RWPE1 (cell line): ENCODE measurements at places on chromosomes 3 and 15.

- DNase-seq, result no peak
Observed at GRCh38 chr3:72496051-72496670, 352.1 kb downstream of the SHQ1 start.

- DNase-seq, result no peak
Observed at GRCh38 chr15:67091980-67092677, 26.7 kb downstream of the SMAD3 start.

- no peak for DNase-seq
Observed at GRCh38 chr3:172150913-172151650, 111.7 kb downstream of the FNDC3B start.

DNA sequence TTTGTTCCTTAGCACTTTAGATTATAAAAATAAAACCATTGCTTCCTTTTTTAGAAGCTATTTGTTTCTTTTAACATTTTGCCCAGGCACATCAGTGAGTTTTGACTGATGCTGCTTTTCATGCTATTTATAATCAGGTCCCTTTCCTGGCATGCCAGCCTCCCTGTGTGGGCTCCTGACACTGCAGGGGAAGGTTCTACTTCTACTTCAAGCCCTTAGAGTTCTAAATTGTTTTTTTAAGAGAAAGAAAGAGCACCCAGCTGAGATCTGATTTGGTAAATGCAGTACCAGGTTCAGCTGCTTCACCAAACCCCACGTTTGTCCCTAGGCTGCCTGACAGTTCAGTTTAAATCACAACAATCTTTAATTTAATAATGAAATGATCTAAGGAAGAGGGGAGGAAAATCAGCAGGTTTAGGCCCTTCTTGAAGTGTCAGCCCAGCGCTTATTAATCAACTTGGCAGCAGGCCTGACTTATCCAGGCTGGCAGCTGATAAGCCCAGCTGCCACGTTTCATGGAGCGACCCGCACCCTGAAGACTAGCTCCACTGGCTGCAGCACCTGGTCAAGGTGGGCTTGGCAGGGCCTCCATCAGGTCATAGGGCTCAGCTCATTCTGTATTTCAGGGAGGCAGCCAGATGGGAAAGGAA, 29.0 kb downstream of the HGD start:
- no peak for DNase-seq

GRCh38 chr3:152671446-152672319, 163.2 kb upstream of the P2RY1 start:
- DNase-seq, result no peak

DNA sequence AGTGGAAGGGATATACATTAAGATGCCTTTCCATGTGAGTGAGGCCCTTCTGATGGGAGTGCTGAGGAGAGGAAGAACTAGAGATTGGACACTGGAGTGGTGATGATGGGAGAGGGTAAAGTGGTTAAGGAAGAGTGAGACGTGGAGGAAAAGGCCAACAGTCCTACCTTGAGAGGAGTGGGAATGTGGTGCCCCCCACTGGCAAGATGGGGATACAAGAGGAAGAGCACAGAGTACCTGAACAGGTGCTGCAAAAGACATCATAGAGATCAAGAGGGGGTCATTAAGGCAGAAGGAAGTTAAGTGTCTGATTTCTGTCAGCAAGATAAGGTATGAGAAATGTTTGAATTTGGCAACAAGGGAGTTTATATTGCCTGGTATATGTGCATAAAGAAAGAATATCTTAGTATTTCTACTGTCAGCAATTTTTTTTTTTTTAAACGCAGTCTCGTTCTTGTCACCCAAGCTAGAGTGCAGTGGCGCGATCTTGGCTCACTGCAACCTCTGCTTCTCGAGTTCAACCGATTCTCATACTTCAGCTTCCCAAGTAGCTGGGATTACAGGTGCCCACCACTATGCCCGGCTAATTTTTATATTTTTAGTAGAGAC, 34.0 kb downstream of the ARIH2 start:
- no peak for DNase-seq

DNA sequence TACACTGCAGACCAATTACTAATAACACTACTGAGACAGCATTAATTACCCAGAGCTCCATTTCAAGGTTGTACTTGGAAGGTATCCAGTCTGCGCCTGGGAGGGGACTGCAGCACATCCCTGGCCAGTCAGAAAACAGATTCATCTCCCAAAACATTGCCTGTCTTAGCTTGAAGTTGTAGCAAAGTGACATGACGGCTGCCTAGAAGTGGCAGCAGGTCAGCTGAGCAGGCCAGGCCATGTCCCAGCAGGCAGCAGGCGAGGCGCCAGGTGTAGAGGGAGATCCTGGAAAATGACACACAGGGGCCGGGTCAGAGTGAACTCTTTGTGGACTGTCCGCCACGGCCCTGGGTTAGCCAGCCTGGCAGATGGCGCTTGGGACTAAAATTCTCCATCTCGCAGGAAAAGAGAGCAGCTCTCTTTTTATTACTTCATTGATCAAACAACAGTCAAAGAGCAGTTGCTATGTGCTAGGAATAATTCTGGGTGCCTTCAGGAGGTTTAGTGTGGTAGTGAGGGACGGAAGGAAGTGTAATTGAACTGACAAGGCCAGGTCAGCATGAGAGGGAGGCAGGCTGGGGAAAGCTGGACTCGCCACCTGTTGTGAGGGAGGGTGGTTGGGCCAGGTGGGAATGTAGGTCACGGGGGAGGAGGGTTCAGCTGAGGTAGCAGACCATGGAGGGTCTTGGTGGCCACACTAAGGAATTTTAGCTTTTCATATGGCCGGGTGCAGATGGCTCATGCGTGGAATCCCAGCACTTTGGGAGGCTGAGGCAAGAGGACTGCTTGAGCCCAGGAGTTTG, 1.3 kb upstream of the MAP6D1 start:
- DNase-seq, result no peak

GRCh38 chr3:52319921-52320595, 3.9 kb downstream of the DNAH1 start:
- DNase-seq, result no peak

DNA sequence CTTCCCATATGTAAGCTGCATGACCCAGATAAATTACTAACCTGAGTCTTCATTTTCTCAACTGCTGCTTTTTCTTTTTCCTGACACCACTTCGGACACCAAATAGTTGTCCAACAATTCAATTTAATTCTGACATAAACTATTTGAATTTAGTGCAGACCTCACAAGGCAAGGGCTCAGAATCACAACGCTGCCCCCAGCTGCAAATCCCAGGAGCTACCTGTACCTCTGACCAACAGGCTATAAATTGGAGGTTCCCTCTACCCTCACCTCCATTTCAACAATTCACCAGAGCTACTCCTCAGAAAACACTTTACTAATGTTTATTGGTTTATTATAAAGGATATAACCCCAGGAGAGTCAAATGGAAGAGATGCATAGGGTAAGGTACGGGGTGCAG, 737.6 kb downstream of the NTRK3 start:
- no peak for DNase-seq

- no peak for DNase-seq
Observed at GRCh38 chr15:88707771-88708654, 69.2 kb downstream of the ISG20 start.

- no peak for DNase-seq
Observed at GRCh38 chr3:64867224-64867623, 179.4 kb upstream of the ADAMTS9 start.

- DNase-seq, result no peak
Observed at GRCh38 chr15:39472621-39473297, 108.1 kb upstream of the THBS1 start.
